ENCODE measurements at places on chromosomes 5 and 9.

DNA sequence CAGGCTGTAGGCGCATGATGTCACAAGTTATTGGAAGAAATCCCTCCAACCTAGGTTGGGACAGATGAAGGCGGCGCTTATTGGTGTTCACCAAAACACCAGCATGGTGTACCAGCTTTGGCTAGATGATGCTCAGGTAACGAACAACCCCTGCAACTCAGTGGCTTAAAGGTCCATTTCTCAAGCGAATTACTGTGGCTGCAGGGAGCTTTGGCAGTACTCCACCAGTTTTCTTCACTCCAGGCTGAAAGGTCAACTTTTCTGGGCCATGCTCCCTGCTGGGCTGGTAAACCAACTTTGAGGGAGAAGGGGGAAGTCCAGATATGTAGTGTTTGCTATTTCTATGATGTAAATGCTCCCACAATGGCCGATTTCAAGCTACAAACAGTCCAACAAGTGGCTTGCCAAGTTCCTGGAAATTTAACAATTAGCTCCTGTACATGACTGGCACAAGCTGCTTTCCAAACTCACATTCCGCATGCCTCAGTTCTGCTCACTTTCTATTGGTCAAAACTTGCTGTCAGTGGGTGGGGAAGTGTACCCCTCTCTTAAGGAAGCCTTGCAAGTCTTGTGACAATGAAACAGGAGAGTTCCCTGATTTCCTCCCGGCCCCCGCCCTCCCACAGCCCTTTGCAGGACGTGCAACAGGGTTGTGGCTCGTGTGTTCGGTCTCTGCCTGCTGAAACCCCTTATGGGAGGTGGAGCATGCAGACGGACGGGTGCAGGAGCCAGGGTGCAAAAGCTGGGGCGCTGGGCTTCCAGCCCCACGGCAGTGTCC lies 588 bp upstream of the ZBED3 start:
- no peaks in the 10 kb centered on the region for H3K27me3 ChIP-seq
- H3K27ac ChIP-seq = peak overlapping the region; percentile 83
- no peaks in the 10 kb centered on the region for H3K36me3 ChIP-seq
- no peak for DNase-seq

DNA sequence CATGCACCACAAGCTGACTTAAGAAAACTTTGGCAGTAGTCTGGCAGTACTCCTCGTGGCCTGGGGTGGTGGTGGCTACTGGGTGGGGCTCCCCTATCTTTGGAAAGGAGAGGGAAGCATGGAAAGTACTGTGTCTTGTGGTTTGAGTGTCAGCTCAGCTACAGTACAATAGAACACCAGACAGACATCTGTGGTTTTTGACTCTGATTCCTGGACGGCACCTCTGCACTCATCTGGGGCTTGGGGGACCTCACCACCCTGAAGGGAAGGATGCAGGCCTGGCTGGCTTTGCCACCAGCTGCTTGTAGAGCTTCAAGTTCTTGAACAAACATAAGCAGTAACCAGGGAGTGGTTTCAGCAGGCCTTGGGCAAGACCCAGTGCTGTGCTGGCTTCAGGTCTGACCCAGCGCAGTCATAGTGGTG lies 40.6 kb downstream of the TNFSF8 start:
- H3K36me3 ChIP-seq = no peaks in the 10 kb centered on the region
- H3K27ac ChIP-seq = no peak overlapping the region
- no peak for DNase-seq
- no peak overlapping the region for H3K4me3 ChIP-seq

DNA sequence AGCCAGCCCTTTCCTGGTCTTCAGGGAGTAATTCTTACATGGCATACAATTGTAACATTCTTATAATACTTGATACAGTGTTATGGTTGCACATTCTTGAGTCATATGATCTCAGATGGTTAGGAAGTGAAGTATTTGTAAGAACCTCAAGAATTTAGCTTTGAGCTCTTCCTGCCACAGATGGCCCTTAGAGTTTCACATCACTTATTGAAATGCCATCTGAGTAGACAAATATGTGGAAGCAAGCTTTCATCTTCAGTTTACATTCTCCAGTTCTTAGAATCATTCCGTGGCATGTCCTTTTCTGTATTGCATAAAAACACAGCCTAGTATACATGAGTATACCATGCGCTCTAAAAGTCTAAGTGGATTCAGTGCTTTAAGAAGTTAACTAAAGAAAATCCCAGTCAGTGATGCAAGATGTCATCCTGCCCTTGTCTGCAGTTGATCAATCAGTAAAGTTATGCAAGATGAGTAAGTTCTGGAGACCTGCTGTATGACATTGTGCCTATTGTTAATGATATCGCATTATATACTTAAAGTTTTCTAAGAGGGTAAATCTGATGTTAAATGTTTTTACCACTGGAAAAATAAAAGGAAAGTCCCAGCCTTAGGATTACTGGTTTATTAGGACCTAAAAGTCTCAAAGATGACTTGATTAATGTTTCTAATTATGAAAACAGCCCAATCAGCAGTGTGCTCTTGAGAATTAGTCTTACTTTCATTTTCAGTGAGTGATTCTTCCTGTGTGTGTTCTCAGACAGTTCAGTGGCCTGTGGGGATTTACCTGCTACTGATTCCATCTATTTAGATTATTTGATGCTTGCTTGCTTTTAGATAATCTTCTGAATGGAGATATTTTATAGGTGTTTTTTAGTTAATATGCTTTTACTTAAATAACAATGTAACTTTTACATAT lies 29.4 kb downstream of the RHOBTB3 start:
- no peak for DNase-seq
- H3K4me1 ChIP-seq = peaks cover 26% of the 10 kb centered on the region
- H3K27me3 ChIP-seq = no peaks in the 10 kb centered on the region

DNA sequence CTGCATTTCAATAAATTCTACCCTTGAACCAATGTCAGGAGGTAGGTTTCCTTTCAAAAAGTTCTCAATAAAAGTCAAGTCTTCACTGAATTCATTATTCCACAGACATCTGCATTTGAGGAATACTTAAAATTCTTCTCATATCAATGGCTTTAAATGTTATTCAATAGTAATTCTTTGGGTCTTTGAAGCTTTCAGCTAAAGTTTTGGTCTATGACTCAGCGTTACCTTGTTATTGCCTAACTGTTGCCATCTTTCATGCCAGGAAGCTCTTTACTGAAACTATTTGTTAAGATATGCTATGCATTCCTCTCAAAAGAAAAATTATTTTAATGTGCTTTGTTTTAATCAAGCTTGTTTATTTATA lies 170.5 kb downstream of the NNT start:
- H3K27ac ChIP-seq = no peak overlapping the region
- no peak for DNase-seq
- no peaks in the 10 kb centered on the region for H3K27me3 ChIP-seq
- H3K4me3 ChIP-seq = no peak overlapping the region

DNA sequence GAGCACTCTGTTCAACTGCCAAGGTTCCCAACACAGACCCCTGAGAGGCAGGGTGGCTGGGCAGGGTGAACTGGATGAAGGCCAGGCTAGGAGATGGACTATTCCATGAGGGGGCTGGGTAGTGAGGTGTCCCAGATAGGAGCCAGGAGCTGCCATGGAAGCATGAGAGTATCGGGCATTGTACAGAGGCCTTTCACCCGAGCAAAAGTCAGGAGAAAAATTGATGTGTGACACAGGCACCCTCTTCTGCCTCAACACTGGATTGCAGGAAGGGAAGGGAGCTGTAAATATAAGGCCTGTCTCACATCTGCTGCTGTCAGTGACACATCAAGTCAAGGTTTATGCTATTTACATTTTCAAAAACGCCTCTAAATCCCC lies 74.6 kb downstream of the UBAP1 start:
- peak overlapping the region; percentile 71 for H3K27ac ChIP-seq
- H3K4me3 ChIP-seq = no peak overlapping the region
- H3K27me3 ChIP-seq = no peaks in the 10 kb centered on the region

DNA sequence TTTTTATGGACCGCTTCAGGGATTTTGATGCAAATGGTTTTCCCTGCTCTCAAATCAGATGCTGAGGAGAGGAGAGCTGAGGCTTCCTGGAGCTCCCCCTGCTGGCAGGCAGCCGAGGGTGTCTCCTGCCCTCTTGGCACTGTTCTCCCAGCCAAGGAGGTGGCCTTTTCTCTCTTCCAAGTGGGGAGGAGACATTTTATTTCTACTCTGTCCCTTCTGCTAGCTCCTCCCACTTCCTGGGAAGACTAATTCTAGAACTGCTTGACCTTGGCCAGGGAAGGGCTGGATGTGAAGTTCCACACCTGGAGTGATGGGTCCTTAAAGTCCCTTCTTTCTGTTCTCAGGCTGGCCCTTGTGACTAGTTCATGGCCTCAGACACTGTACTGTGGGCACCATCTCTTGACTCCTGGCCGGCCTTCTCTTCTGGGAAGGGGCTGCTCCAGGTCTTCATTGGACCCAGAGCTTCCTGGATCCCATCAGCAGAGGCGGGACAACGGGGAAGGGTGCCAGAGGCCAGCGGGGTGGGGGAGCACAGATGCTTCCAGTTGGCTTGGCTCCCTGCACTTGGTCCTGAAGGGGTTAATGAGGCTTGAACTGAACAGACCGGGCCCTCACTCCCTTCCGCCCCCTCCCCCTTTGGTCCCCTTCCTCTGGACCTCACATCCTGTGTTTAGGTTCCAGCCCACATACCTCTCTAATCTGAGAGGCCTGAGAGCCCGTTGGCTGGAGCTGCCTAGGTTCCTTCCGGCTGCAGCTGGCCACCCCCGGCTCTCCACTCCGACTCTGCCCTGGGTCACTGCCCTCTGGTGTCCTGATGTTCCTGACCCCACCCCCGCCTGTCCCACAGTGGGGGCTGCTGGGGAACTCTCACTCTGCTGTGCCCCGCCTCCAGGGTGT lies 32.1 kb downstream of the PTPA start:
- H3K36me3 ChIP-seq = peaks cover 7% of the 10 kb centered on the region
- peak overlapping the region; percentile 100 for H3K27ac ChIP-seq
- peaks cover 96% of the 10 kb centered on the region for H3K4me1 ChIP-seq
- no peak overlapping the region for H3K4me3 ChIP-seq
- H3K27me3 ChIP-seq = no peaks in the 10 kb centered on the region

- no peaks in the 10 kb centered on the region for H3K4me1 ChIP-seq
- no peaks in the 10 kb centered on the region for H3K27me3 ChIP-seq
- DNase-seq = no peak
Measured at GRCh38 chr9:72674961-72675360, 153.6 kb downstream of the TMC1 start.

DNA sequence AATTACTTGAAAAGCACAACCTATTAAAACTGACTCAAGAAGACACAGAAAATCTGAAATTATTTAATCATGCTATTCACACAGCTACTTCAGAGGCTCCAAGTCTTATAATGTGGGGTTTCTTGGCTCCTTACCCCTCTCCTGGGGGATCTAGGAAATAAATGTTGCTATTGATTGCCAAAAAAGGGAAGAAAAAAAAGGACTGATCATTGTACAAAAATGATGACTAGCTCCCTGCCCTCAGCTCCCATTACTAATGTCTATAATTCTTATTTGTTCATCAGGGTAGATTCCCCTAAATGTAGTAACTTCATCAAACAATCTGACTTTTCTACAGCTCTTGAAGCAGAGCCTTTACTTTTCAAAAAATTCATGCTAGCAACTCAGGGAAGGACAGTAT lies 3.3 kb upstream of the SMC5 start:
- H3K4me3 ChIP-seq = no peak overlapping the region
- no peak for DNase-seq
- H3K27ac ChIP-seq = no peak overlapping the region
- peaks cover 41% of the 10 kb centered on the region for H3K4me1 ChIP-seq
- no peaks in the 10 kb centered on the region for H3K36me3 ChIP-seq
- H3K27me3 ChIP-seq = no peaks in the 10 kb centered on the region

- peaks cover 25% of the 10 kb centered on the region for H3K36me3 ChIP-seq
- no peak overlapping the region for H3K4me3 ChIP-seq
- no peak overlapping the region for H3K27ac ChIP-seq
Measured at GRCh38 chr9:136910901-136911245, 24.6 kb downstream of the TRAF2 start.

DNA sequence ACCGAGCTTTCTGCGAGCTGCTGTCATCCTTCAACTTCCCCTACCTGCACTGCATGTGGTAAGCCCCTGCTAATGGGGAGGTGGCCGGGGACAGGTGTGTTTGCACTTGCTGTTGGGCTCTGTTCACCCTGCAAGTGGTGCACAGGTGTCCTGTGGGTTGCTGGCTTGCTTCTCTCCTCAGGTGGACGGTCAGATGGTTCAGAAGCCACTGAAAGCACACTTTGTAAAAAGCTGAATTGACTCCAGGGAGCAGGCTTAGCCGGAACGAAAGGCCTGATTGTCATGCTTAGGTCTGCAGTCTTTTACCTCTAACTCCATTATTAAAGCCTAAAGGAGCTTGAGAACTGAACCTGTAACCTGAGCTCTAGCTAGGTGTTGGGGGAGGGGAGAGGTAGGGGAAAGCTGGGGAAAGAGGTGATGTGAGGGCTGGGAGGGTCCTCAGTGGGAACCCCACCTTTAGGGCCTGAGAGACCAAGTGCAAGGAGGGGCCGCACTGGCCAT lies 37.6 kb downstream of the ACER2 start:
- DNase-seq = no peak
- no peak overlapping the region for H3K27ac ChIP-seq
- no peak overlapping the region for H3K4me3 ChIP-seq
- H3K4me1 ChIP-seq = no peaks in the 10 kb centered on the region
- H3K27me3 ChIP-seq = no peaks in the 10 kb centered on the region

DNA sequence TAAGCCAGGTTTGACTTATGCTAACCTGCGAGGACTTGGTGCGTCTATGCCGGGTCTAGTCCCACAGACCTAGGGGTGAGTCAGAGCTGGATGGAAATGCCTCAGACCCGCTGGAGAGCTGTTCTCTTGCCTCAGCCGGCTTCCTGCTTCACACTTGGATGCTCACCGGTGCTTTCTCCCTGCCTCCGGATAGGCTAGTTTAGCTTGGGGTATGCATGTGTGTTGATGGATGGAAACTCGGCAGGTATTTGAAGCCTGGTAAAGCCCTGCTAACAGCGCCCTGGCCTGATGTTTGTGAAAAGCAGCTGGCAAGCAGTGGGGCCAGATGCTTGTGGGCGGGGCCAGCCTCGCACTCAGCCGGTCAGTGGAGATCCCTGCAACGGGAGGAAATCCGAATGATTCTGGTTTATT lies 29.3 kb downstream of the PRRC2B start:
- peak overlapping the region; percentile 31 for H3K4me3 ChIP-seq
- H3K4me1 ChIP-seq = peaks cover 86% of the 10 kb centered on the region
- no peak for DNase-seq
- H3K36me3 ChIP-seq = no peaks in the 10 kb centered on the region

DNA sequence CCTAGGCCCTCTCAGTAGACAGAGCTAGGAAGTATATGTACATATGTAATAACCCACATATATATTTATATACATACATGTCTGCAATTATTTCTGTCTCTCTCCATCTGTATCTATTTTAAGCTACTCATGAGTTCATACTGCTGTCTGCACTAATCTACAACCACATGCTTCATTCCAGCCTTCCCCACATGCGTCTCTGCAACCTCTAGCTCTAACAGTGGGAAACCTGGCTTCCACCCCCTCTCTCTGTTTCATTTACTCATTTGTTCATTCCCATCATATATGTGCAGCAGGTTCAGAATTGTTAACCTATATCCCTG lies 23.3 kb downstream of the DCANP1 start:
- no peaks in the 10 kb centered on the region for H3K36me3 ChIP-seq
- DNase-seq = no peak
- no peak overlapping the region for H3K4me3 ChIP-seq
- no peak overlapping the region for H3K27ac ChIP-seq

GRCh38 chr9:127779136-127779981 lies 893 bp upstream of the SH2D3C start:
- peaks cover 12% of the 10 kb centered on the region for H3K4me1 ChIP-seq
- H3K36me3 ChIP-seq = no peaks in the 10 kb centered on the region
- no peak for DNase-seq
- H3K27me3 ChIP-seq = no peaks in the 10 kb centered on the region
- no peak overlapping the region for H3K4me3 ChIP-seq

GRCh38 chr5:136802383-136802782 lies 437.0 kb upstream of the TRPC7 start:
- H3K27ac ChIP-seq = no peak overlapping the region
- no peak overlapping the region for H3K4me3 ChIP-seq
- DNase-seq = no peak
- no peaks in the 10 kb centered on the region for H3K27me3 ChIP-seq
- no peaks in the 10 kb centered on the region for H3K4me1 ChIP-seq
